ENCODE measurements at places on chromosomes 12 and 14.

- no peak for DNase-seq
Observed at GRCh38 chr12:72267974-72268373, 4.2 kb upstream of the TRHDE start.

DNA sequence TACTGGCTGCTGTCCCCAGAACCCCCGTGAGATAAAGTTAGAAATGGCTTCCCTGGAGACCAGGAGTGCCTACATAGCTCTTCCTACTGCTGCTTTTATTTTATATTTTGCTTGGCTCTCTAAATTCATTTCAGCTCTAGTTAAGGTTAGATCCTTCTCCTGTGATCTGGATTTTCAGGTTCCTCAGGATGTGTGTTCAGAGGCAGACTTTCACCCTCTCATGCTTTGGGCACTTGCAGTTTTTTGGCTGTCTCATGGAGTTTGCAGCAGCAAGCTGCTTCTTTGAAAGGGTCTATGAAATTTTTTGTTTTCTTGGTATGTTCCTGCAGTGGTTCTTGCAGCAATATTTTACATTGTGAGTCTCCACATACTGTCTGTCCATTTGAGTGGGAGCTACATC lies 93.3 kb downstream of the ATP23 start:
- DNase-seq: no peak

DNA sequence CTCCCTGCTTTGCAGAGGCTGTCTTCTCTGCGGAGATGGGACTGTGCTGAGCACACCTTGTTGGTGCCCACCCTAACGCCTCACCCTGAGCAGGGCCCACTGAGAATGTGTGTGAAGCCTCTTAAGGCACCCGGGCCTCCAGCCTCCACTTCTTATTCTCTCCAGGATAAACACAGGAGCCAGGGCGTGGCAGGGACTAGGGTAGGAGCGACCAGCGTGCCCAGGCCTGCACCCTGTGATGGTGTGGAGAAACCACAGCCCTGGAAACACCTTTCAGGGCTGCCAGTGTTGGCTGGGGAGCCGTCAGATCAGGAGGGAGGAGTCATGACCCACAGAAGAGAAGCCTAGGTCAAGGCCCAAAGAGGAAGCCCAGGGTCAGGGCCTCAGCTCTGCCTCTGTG lies 41.3 kb downstream of the VDR start:
- DNase-seq: no peak

GRCh38 chr12:49030119-49030518 lies 11.5 kb upstream of the PRKAG1 start:
- no peak for DNase-seq

- DNase-seq: no peak
Observed at GRCh38 chr12:6452245-6452943, 552 bp downstream of the TAPBPL start.

- DNase-seq: no peak
Observed at GRCh38 chr14:76828339-76829012, 2.3 kb downstream of the LRRC74A start.

- no peak for DNase-seq
Observed at GRCh38 chr12:3604748-3605586, 114.0 kb downstream of the PRMT8 start.

DNA sequence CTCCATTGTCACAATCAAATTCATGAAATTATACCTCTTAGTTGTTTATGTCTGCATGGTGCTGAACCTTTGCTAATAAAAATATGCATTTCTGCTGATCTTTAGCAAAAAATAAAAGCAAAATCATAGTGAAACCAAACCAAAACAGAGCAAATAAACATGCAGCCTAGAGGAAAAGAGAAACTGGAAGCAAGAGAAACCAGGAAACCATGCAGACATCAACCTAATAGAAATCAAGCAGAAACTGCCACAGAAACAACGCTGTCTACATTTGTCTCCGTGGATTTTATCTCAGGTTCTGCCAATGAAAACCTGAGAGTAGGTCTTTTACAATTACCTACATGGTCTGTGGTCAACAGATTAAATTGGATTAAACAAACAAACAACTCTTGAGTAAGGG lies 173.7 kb downstream of the SYT10 start:
- no peak for DNase-seq

GRCh38 chr14:64736271-64737169 lies 32.3 kb downstream of the PLEKHG3 start:
- peak; percentile 11 for DNase-seq

DNA sequence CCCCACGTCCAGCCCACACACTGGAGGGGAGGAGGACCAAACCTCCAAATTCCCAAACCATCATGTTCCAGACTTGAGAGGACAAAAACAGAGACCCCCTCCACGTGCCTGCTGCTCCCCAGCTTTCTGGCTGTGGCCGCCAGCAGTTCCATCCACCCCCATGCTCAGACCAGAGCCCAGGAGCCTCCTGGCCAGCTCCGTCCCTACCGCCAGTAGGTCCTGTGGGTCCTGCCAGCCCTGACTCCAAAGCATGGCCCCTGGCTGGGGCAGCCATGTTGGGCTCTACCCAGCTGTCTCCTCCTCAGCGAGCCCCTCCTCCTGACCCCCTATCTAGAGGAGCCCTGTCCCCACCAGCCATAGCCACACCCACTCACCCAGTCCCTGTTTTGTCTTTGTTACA lies 227.3 kb upstream of the RTL1 start:
- no peak for DNase-seq

DNA sequence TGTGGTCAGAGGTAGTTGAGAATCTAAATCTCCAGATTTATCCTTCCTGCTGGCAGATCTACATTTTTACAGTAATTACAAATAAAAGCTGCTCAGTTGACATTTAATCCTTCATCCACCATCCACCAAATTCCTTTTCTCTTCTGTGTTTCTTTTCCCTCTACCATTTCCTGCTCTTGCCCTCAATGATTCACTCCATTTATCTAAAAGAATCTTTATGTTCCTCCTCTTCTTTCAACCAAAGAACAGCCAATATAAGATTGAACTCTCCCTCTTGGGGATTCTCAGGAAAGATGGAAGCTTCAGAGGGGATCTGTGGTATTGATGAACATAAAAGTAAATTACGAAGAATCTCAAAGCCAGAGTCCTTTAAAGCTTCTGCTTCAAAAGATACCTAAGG lies 4.4 kb downstream of the MAP4K5 start:
- no peak for DNase-seq

DNA sequence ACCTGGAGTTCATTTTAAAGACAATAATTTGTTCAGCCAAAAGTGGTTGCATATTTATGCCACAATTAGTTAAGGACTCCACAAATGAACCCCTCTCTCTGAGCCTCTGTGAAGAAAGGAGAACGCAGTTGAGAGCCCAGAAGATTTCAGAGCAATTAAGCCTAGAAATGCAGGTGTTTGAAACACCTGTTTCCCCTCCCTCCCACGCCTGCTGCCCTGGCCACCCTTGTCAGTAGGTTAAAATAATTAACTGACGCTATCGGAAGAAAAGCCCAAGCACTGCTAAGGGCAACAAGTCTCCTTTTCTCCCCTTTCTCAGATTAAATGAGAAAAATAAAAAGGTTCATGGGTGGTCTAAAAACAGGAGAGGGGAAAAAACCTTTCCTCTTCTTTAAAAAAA lies 99.2 kb downstream of the PPM1A start:
- no peak for DNase-seq

All from cerebellar nuclear complex (tissue), 1 donor.